ENCODE measurements at places on chromosomes 13 and 19.

- no peak for DNase-seq
Observed at GRCh38 chr19:50266896-50267295, 62.3 kb downstream of the KCNC3 start.

DNA sequence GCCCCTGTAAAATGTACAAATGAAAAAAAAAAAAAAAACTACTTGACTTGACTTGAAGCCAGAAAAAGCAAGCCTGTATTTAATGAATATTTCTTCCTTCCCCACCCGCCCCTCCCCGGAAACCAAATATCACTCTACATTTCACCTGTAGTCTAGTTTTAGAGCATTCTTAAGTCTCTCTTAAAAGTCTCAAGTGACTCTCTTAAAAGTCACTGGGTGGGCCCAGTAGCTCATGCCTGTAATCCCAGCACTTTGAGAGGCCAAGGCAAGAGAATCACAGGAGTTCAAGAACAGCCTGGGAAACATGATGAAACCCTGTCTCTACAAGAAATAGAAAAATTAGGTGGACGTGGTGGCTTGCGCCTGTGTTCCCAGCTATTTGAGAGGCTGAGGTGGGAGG is 72.0 kb downstream of the TSC22D1 start:
- DNase-seq = no peak

DNA sequence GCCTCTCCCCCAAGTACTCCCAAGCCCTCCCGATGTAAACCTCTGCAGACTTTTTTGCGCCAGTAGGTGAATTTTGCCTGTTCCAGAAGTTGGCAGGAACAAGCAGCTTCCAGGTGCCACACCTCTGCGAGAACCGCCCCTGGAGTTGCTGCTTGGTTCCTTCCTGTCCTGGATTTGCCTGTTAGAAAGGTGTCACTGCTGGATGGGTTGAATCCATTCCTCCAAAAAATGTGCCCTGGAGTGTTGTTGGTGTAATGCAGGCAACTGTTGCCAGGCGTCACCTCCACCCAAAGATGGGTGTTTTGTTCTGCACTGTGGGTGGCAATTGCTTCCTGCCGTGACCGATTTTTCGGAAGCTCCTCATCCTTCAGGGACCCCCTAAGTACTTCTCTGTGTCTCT is 5.7 kb downstream of the PGPEP1 start:
- no peak for DNase-seq

DNA sequence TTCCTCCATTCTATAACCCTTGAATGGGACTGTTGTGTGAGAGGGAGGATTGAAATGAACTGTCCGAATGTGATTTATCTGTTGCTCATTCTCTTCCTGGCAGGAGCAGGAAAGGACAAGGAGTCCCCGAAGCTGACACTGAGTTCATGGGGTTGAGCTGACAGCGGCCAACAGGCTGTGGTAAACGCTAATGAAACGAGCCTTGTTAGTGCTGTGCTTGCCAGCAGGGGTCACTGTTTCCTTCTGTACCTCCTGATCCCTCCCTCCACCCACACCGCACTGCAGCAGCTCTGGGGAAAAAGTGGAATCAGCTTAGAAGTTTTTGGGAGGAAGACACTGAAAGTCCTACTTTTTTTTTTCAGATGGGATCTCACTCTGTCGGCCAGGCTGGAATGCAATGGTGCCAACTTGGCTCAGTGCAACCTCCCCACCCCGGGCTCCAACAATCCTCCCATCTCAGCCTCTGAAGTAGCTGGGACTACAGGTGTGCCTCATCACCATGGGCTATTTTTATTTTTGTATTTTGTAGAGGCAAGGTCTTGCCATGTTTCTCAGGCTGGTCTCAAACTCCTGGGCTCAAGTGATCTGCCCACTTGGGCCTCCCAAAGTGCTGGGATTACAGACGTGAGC is 6.7 kb upstream of the ZNF761 start:
- peak; percentile 24 for DNase-seq

DNA sequence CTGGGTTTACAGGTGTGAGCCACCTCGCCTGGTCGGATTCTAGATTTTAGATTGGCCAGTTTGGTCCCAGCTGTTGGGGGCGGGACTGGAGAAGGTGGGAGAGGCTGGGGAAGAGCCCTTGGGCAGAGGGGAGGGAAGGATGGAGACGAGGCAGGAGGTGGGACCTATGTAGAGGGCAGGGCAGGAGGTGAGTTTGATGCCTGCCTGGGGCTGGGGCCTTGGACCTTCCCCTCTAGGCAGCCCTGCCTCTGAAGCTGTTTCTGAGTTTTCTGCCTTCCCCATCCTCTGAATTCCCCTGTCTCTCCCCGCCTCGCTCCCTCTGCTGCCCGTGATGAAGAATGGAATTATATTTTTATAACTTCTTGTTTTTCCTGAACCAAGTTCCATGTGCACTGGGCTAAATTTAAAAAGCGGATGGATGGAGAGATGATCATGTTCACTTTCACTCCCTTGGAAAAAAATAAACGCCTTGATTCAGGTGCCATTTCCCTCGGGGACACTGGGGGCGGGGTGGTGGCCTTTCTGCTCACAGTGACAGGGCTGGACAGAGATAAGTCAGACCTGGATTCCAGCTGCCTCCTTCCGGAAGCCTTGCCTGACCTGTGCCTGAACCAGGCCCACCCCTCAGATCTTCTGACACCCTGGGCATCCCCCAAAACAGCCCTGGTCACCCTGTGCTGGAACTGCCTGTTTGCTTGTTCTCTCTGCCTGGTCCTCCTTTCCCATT is 16.5 kb upstream of the TNFAIP8L1 start:
- no peak for DNase-seq

DNA sequence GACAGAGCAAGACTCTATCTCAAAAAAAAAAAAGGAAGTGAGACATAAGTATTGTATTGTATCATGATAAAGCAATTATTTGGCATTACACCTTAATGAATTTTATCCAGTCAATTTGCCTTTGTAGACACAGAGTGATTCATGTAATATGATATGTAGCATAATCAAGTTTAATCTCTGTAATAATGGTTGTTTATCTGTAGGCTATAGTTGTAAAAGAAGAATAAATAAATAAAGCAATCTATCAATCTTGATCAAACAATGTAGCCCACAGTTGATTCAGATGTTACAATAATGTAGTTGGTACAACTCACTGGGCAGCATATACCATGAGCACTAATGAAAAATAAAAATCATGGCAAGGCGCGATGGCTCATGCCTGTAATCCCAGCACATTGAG is 28.5 kb upstream of the CEACAM20 start:
- no peak for DNase-seq

DNA sequence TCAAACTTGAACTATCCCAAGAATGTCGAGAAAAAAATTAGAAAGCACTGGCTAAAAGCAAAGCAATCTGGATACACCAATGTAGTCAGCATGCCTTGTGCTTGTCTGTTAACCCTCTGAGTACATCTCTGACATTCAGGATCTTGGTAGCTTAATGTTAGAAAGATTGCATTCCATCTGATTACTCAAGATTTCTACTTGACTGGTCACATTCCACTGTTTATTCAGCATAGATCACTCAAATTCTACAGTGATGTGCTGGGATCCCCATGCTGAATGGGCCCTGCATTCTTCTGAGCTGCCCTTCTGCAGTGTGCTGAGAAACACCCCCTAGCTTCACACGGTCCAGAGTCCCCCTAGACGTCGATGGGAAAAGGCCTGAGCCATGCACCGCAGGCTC is 295.4 kb upstream of the MAB21L1 start:
- peak; percentile 95 for DNase-seq

DNA sequence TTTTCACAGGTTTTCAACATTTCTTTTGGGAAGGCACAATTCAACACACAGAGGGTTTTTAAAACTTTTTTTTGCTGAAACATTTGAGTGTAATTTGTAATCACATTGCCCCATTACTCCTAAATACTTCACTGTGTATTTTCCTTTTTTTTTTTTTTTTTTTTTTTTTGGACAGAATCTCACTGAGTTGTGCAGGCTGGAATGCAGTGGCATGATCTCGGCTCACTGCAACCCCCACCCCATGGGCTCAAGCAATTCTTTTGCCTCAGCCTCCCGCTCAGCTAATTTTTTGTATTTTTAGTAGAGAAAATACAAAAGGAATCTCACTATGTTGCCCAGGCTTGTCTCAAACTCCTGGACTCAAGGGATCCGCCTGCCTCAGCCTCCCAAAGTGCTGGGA is 14.8 kb upstream of the DNAJC15 start:
- no peak for DNase-seq

GRCh38 chr13:109652531-109652930 is 133.9 kb downstream of the IRS2 start:
- no peak for DNase-seq

- no peak for DNase-seq
Observed at GRCh38 chr19:51114087-51114729, 6.0 kb upstream of the CTU1 start.

DNA sequence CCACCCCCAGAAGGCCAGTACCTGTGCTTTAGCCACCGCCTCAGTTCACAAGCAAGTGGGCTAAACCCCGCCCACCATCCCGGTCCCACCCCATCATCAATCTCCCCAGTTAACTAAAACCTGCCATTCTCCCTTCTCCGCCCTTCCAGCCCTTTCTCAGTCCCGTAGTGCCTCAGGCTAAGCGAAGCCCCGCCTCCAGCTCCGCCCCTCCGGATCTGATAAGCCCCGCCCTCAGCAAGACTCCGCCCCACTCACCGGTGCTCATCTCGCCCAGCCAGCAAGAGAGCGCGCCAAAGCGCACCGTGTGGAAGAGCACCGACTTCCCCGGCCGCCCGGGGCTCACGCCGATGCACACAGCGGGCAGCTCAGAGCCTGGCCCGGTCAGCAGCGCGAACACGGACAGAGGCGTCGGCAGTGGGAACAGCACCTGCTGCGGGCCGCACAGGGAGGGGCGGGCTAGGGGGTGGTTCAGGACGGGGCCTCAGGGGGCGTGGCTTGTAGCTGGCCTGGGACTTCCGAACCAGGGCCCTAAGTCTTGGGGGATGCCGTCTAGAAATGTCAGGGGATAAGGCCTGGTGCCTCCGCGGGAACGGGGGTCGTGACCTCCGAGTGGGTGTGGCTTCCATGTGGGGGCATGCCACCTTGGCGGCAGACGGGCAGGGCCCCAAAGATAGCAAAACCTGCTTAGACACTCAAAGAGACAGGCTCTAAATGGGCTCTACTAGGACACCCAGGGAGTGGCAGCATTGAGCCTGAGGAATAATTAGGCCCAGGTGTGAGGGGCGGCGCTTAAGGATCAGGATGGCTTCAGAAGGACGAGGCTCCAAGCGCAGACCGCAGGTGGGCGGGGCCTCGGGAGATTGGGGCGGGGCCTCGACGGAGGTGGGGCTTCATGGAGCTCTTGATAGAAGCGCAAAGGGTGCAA is 21.4 kb downstream of the MAP4K1 start:
- no peak for DNase-seq

DNA sequence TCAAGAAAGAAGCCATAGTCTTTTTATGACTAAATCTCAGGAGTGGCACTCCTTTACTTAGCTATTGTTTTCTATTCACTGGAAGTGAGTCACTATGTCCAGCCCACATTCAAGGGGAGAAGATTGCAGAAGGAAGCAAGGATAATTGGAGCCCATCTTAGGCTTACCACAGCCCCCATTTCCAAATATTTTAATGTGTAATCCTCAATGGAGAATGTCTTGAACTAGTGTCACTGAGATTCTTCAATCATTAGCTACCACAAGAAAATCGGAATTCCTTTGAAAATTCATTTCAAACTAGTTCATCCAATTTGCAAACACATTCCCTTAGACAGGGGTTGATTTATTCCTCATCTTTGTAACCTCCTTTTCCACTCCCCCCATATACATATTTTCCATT is 84.7 kb downstream of the DLEU7 start:
- no peak for DNase-seq

DNA sequence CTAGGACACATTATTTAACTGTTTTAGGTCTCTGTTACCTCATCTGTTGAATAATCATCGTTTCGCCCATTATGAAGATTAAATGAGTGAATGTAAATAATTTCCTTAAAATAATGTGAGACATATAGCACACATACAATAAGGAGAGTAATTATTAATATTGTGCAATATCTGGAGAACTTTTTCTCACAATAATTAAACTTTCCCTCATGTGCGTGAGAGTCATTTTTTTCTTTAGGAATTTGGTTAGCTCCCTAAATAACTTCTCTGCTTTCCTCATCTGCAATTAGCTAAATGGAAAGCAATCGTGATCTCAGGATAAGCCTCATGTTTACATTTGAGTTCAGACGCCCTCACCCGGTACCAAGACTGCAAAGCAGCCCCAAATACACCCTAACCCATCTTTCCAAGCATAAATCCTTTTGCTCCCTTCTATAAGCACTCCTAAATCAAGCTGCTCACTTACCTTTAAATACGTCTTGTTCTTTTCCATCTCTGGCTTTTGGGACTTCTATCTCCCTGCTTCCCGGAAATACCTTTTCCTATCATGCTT is 78.8 kb downstream of the MZT1 start:
- no peak for DNase-seq

DNA sequence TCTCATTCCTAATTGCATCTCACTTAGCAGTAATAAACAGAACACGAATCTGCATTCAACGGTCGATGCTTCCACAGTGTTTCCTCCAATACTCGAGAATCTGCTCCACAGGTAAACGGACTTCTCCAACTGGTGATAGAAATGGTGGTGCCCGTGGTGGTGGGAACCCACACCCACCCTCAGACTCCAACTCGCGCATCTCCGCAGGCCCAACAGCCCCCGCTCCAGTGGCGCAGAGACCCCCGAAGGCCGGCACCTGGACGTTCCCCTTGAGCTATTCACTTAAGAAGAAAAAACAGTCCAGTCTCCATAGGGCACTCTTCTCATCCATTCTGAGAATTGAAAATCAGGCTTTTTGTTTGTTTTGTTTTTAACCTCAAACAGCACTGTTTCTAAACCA is 13.8 kb upstream of the RASA3 start:
- no peak for DNase-seq

GRCh38 chr13:110152351-110152750 is 154.6 kb downstream of the COL4A1 start:
- no peak for DNase-seq

- no peak for DNase-seq
Observed at GRCh38 chr13:62933809-62934208, 1518.2 kb upstream of the PCDH20 start.

- no peak for DNase-seq
Observed at GRCh38 chr13:24491845-24492244, 20.7 kb downstream of the PARP4 start.

GRCh38 chr13:110470272-110471009 is 91.1 kb downstream of the RAB20 start:
- no peak for DNase-seq

DNA sequence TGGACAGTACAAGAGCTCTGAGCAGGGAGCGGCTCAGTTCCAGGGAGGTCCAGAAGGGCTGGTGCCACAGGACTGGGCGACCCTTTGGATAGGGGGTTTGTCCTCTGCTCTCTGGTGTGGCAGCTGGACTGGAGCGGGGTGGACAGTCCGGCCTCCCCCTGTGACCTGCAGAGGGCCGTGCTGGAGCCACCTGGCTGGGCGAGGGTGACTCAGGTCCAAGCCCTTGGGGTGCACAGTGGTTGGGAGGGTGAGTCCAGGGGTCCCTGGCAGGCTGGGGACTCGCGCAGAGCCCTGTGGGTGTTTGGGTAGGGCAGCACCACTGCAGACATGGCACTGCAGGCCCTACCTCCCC is 7.2 kb downstream of the SSBP4 start:
- no peak for DNase-seq
